Aorta (tissue), 5 donors: ENCODE measurements at places on chromosomes 1 and 21. TPM values are rescaled to one million over a fixed set of nuclear protein-coding genes. Genes with fewer than 3 reads are reported as not detected.

The CFHR4 gene
- polyA plus RNA-seq = not detected

The SPRR3 gene
- 14.9 TPM for polyA plus RNA-seq

The ECM1 gene
- 8.1 TPM for polyA plus RNA-seq

The SUCO gene
- 7.4 TPM for polyA plus RNA-seq

The RBM11 gene
- polyA plus RNA-seq = not detected
